Right atrium auricular region (tissue), 2 donors: ENCODE measurements at places on chromosomes 5 and 9. TPM values are rescaled to one million over a fixed set of nuclear protein-coding genes. Genes with fewer than 3 reads are reported as not detected.

The NOP16 gene
- 11.8 TPM for total RNA-seq

DNA sequence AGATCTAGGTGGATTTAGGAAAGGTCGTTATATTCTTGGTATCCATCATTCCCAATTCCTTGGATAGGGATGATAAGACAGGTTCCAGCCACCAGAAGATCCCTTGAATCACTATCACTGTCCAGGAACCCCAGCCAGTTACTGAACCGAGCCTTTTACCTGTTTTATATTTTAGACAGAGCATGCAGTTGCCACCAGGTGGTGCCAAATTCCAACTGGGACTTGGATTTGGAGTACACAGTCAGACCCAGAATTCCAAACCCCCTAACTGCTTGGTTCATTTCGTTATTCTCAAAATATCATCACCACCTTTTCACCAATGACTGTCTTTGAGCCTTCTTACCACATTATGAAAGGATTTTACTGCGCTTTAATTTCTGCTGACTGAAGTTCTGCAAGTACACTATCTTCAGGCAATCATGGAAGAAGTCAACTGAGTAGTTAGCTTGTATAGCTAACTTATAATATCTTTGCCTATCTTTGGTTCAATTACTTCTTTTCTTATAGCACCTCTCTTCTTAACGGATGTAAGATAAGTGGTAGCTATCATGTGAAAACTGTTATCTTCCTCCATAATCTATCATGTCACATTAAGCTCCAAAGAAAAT, 191.8 kb downstream of the PRR16 start:
- no peak for DNase-seq

The FOXD4 gene
- not detected for total RNA-seq

DNA sequence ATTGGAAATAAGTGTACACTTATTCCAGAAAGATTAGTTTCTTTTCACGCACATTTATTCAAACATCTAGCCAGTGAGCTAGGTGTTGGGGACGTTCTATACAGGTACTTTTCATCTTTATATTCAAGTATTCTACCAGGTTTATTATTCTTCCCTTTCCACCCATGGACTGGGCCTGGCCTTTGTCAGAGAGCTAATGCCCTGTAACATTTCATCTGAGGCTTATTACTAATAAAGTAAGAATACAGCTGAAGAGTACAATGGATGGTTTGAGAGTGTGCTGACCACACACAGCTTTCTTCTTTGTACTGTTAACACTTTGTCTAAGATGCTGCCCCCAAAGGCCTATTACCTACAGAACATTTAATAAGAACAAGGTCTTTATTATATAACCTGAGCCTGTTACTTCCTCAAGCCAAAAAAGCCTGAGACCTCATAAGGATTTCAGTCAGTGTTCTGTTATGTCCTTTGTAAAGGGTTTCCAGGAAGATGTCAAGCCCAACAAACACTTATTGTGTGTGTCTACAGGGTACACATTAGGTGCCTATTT, 93.5 kb downstream of the ZNF608 start:
- no peak for DNase-seq

- no peak for DNase-seq
Measured at GRCh38 chr9:77926371-77926878, 105.2 kb downstream of the GNAQ start.
